ENCODE measurements at places on chromosomes 6 and 20.

DNA sequence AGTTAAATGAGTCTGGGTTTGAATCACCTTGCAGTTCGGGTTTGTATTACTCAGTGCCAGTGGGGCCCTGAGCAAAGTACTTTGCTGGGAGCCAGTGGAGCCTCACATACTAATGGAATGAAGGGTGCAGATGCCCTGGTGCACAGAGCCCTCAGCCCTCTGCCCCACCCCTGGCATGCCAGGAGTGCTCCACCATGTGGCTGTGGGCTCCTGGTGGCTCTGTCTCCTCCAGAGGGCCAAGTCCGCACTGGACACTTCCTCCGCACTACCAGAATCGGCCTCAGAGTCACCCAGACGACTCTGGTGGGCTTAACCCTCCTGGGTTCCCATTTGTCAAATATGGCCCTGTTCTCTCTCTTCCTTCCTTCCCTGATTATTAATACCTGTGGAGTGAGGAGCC, 94.0 kb downstream of the STK35 start:
- DNase-seq: no peak

GRCh38 chr20:49174183-49174582, 14.0 kb downstream of the STAU1 start:
- DNase-seq: no peak

GRCh38 chr6:110660066-110660655, 155.1 kb downstream of the CDK19 start:
- DNase-seq: no peak

DNA sequence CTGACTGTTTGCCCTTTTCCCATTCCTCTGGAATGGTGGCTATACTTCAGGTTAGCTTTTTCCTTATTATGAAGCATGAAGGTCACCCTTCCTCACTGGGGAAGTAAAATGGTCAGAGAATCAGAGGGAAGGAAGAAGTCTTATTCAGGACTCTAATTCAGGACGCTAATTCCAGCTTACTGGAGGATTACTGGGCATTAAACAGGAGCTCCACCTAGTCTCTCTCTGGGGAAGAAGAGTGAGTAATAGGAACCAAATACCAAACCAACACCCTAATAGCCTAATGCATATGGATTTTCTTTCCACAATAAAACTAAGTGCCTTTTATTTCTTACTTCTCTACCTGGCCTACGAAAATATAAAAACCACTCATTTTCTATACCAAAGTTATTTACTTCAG, 10.1 kb downstream of the CRISP1 start:
- no peak for DNase-seq

DNA sequence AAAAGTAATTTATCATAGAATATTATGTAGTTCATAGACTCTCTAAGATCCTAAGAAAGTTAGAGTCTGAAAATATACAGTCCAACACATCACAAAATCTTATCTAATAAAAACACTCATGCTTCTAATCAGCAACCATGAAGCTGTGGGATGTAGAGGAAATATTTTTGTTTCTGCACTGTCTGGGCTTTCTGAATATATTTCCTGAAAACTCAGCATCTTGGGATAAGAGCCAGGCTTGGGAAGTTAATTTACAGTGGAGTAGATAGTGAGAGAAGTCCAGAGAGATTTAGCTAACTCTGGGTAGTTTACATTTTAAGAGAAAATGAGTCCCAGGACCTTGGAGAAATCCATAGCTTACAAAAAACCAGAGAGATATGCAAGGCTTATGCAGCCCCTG, 150.4 kb upstream of the BMP5 start:
- no peak for DNase-seq

GRCh38 chr6:19463250-19463649, 373.9 kb upstream of the ID4 start:
- DNase-seq: no peak

DNA sequence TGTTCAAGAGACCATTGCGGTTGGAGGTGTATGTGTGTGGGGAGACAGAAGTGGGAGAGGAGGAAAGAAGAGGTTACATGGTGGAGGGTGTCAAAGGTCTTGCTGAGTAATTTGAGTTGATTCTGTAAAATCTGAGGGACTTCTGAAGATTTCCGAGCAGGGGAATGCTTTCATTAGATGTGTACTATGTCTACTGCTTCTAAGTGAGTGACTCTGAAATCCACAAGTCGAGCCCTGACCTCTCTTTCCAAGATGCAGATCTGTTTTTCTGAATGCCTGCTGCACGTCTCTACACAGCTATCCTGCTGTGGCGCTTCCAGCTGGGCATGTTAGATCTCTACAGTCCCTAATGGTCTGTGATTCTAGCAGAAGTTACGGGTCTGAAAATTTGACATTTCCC, 209.8 kb downstream of the ATXN1 start:
- no peak for DNase-seq

- DNase-seq: no peak
Measured at GRCh38 chr6:151379933-151380847, 11.2 kb downstream of the ZBTB2 start.

- DNase-seq: no peak
Measured at GRCh38 chr6:30861257-30862048, 22.9 kb upstream of the DDR1 start.

DNA sequence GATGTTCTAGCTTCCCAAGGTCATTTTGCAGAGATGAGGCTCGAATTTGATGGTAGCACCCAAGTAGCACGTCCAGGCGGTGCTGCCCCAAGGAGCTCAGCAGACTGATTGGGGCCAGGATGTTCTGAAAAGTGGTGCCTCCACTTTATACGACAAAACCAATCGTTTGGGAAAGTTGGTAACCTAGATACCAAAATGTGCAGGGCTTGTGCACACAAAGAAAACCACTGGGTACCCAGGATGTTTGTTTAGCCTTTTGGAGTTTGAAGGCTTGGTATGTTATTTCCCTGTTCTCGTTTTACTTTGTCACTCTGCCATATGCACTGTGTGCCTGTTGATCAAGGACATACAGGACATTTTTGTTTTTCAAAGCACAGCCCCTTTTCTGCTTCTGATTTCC, 40.7 kb upstream of the PBOV1 start:
- no peak for DNase-seq

DNA sequence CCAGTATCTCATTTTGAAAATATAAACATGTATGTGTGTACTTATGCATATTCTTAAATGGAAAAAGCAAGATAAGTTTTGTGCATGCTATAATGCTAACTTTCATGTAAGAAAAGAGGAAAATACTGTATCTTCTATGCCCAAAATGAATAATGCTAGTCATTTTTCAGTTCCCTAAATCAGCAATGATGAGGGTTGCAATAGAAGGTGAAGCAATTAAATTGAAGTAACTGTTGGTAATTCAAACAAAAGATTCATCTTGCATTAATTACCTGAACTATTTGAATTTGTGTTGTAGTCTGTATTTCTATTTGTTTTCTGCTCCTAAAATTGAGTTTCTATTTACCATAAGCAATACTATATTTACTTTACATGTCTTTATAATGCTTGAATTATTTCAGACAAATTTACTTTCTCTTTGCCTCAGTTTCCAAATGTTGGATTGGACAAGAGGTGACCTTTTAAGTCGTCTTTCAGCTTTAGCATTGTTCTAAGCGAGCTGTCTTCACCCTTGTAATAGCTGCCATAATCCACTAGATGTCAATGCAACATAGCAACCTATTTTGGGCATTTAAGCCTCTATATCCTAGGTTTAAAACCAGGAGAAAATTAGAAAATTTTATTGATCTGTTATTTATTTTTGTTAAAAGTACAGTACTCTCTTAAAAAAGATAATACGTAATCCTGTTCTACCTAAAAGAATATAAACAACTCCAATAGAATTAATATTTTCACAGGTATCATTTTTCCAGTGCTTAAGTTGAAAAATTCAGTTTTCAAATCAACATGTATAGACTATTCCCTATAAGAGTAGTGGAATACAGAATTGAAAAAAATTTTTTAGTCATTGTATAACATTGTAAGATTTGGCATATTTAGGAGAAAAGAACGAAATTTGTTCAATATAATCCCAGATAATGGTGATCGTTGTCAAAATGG, 52.3 kb upstream of the IFNGR1 start:
- DNase-seq: peak; percentile 62

GRCh38 chr6:161272635-161273273, 1.1 kb downstream of the AGPAT4 start:
- DNase-seq: no peak

DNA sequence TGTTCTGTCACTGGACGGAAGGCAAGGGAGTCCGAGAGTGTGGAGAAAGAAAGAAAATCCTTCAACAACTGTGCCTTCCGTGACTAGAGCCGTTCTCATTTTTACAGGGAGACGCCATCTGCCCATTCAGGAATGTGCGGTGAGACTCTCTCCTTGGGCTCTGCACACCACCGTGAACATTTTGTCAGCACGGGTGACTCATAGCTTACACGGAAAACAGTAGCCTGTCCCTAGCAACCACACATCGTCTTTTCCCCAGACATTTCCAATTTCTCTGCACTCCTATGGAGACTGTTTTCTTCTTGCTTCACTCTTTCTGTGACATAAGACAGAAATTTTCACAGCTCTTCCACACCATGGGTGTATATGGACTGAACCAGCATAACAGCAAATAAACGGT, 55.1 kb downstream of the TBXT start:
- DNase-seq: peak; percentile 95

DNA sequence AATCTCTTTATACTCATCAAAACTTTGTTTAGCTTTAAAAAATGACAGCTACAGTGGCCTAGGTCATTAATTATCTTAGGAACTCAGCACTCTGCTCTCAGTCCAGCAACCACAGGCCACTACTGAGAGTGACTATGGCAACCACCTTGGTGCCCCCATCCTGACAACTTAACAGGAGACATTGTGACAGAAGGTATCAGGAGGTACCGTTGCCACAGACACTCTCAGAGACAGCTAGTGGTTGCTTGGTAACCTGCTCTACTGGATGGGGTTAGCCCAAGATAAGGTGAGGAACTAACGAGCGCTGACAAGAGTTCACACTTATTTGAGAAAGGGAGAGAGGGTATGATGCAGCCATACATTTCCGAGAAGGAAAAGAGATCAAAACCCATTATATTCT, 76.1 kb upstream of the TFAP2D start:
- no peak for DNase-seq

DNA sequence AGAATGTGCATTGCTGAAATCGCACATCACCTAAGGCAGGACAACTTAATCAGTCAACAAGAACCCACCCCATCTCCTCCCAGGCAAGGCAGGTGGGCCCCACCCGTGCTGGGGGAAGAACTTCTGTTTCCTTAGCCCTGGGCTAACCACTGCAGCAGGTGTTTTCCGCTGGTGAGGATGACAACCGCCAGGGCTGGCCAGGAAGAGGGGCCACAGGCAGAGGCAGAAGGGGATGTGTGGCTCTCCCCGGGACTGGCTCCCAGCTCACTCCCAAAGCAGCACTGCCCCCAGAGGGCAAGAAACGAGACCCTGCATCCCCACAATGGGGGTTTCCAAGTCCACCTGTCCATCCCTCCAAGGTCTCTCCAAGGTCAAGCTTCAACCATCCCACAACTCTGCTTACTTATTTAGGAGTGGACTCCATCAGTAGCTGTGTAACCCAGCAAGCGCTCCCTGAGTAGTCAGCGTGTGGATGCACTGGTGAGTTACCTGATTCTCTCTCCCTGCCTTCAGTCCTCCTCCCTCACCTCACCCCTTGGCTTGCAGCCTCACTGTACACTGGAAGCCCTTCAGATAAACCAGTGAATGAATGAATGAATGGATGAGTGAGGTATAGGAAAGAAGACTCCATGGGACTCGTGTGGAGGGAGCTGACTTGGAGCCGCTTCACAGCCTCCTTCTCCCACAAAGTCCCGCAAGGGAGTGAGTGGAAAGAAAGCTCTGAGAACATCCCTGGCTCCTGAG, 168.2 kb upstream of the CST7 start:
- no peak for DNase-seq

DNA sequence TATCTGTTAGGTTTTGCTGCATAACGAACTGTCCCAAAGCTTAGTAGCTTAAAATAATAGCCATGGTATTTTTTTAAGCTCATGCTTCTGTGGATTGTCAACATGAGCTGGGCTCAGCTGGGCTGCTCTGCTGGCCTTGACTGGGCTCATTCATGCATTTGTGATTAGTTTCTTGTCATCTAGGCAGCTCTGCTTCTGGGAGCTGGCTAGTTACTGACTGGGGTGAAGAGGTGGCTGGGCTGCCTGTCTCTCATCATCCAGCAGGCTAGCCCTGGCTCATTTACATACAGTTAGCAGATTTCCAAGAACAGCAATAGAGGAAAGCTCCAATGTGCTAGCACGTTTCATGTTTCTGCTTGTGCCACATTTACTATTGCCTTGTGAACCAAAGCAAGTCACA, 165.1 kb upstream of the PCSK2 start:
- DNase-seq: no peak

DNA sequence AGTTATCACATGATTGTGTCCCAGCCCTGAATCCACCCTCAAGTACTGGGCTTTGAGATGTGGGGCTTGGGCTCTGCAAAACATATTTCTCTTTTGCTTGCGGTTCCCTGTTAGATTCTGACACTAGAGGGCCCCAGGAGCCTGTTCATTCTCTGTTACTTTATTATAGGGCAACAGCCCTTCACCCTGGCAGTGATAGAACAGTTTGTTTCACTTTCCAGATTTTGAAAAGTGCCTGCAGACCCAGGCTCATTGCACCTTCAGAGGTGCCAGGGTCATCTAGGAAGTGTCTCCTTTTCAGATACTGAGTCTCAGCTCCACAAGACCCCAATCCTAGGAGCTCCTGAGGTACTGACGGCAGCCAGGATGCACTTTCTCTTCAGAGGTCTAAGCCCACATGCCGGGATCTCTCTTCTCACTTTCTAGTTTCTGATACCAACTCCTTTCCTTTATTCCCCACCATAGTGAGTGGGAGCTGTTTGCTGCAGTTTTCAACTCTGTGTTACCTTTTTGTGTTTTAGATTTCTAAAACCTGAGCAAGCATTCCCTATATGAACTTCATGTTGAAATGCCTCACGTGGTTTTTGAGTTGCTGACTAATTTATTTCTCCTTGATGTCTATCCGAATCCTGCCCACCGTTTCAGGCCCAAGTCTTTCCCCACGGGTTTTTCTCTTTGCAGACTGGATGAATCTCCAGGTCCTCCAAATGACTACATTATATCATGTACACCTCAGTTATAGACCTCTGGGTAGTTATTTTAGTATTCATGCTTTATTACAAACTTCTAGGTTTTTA, 10.9 kb downstream of the ABT1 start:
- peak; percentile 71 for DNase-seq

DNA sequence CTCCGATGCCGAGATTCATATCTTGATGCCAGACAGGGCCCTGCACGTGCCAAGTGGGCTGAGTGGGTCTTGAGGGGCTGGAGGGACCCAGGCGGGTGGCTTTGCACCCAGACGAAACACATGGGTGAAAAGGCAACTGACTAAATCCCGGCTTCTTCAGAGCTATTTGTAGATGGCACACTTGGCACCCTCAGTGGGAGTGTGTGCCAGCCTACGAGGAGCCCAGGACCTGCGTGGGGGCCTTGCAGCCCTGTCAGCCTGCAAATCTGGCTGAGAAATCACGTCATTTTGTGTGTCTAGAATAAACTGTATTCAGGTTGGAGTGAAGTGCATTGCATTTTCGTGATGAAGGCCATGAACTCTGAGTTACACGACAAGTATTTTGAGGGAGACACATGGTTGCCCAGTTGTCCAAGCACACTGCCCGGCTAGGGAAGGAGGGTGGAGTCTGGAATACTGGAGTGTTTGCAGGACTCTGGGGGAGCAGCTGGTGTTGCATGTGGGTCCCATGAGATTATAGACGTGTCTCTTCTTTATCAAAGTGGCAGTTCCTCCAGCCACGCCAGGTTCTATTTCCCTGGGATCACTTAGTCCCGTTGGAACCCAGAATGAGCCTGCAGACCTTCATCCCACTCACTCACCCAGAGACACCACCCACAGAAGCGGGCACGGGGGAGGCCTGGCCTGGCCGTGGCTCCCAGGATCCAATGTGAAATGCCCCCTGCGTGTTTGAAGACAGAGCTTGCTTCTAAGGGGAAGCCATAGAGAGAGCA, 60.2 kb downstream of the DLL1 start:
- DNase-seq: no peak

Data from AG08395 (cell line).